ENCODE measurements at places on chromosomes 7 and 10. TPM values are rescaled to one million over a fixed set of nuclear protein-coding genes. Genes with fewer than 3 reads are reported as not detected.

The LFNG gene
- total RNA-seq = 153 TPM

- no peak for DNase-seq
These were observed 37.4 kb downstream of the LRRC72 start for GRCh38 chr7:16564023-16564380.

The ELMO1 gene
- 103 TPM for total RNA-seq

DNA sequence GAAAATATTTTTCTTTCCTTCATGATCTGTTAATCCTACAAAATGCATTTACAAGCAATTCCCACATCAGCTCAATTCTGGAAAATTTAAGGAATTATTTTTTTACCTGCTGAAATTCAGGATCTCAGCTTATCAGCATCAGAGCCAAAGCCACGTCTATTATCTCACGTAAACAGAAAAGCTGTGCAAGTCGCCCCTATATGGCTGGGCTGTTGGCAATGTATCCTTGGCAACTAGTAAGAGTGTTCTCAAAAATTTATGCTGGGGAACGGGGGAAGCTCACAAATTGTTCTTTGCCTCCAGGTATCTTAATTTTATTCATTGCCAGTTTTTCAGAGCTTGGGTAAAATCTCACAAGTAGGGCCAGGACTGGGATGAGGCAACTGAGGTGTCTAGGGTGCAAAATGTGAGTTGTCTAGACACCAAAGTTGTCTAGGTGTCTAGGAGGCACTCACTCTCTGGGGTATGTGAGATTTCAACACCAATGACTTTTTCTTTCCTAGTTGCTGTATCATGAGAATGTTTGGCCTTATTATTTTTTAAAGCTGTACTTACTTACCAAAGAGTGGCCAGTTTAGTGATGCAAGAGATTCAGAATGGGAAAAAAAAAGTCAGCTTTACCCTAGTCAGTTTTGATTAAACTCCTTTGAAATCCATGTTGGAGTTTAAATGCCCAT is 5.1 kb downstream of the GSTO2 start:
- no peak for DNase-seq

The MUC12 gene
- not detected for total RNA-seq

The LRRN3 gene
- 4.6 TPM for total RNA-seq

DNA sequence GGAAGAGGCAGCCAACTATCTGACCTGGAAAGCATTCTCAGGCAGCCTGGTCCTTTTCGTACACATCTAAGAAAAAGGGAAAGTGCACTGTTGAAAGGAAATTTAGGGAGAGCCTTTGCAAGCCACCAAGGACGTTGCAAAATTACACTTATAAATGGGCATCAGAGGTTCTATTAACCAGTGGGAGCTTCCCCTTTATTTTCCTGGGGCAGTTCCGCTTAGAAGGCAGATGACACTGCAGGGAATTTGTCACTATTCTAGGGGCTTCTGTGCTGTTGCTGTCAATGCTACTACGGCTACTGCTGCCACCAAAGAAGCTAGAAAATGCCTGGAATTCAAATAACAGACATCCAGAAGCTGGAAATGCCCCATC is 79.6 kb upstream of the AUTS2 start:
- DNase-seq = no peak

The GNGT1 gene
- not detected for total RNA-seq

GRCh38 chr7:68800316-68800715 is 798.0 kb upstream of the AUTS2 start:
- no peak for DNase-seq

The CYP26A1 gene
- total RNA-seq = not detected
